SK-N-SH (cell line): ENCODE measurements at places on chromosomes 7 and 10.
A peak's percentile ranks its signal among the peaks of the same experiment; 100 is the strongest.

DNA sequence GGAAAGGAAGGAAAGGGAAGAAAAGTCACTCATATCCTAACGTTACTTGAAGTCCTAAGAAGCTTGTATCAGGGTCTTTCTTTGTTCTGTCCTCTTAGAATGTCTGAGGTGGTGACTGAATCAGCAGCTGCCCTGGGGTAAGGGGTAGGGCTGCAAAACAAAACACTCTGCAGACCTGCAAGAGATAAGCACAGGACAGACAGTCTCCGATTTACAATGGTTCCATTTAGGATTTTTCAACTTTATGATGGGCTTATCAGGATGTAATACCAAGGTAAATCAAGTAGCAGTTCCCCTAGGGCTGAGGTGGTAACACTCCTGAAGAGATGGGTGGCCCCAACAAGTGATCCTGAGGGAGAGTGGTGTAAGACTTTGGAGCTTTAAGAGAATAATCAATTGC is 16.5 kb downstream of the KDM7A start:
- peak; percentile 48 for DNase-seq

- peak; percentile 7 for DNase-seq
These were observed 89.6 kb downstream of the FZD1 start for GRCh38 chr7:91353848-91354247.

GRCh38 chr7:150569245-150569955 is 2.2 kb downstream of the GIMAP4 start:
- DNase-seq = no peak

- DNase-seq = no peak
These were observed 164.9 kb upstream of the RHOBTB1 start for GRCh38 chr10:61108915-61109314.

DNA sequence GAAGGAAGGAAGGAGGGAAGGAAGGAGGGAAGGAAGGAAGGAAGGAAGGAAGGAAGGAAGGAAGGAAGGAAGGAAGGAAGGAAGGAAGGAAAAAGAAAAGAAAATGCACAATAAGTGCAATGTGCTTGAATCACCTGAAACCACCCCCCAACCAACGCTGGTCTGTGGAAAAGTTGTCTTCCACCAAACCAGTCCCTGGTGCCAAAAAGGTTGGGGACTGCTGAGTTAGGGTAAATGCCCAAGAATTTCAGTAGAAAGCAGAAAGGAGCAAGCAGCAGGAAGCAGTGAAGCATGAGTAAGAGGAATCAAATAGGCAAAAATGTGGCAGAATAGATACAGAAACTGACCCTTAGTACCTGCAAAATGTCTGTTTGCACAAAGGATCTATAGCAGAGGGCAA is 137.2 kb downstream of the JCAD start:
- DNase-seq = no peak

DNA sequence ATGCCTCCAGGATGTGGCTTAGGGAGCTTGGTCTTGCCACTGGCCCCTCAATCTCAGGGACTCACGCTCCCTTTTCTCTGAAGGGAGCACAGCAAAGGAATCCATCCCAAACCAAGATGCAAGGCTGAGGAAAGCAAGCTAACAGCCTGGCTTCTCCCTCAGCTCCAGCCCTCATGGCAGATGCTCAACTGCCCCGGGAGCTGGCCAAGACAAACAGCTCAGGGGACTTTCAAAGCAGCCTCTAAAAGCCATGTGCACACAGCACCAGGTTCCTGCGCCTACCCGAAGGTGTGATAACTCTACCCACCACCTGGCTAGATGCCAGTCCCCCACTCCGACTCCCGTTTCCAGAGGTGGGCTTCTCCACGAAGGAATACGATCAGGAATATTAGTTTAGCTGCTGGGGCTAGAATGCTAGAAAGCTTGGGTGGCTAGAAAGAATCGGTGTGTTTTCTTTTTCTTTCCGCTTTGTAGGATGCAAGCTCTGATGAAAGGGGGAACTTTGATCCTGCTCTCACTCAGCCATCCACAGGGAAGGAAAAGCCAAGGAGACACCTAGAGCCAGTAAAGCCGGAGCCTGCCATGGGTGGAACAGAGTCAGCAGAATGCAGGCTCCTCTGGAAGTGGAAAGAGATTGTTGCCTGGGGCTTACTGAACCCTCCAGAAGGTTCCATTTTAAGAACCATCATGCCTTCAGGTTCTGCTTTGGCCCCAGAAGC is 89.0 kb upstream of the FGFR2 start:
- no peak for DNase-seq

DNA sequence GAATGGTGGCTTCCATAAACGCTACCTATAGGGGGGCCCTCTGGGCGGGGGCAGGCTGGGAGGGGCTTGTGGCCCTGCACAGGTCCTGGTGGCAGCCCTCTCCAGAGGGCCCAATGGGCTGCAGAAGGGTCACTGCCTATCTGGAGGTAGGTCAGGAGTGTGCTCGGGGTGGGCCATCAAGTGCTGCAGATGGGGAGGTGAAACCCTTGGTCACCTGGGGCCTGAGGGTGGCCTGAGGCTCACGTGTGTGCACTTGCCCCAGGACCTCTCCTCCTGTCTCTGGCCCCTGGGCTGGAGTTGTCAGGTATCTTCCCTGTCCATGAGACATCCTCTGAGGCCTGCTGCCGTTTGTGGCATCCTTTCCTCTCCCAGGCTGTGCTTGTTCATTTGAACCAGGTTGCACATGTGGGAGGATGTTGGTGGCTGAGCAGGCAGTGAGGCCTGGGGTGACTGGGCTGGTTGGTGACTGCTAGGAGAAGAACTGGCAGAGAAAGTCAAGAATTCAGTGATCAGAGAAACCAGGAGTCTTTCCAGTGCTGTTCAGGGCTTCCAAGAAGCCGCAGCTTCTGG is 21.1 kb upstream of the SH2D4B start:
- no peak for DNase-seq

- DNase-seq = no peak
These were observed 11.9 kb upstream of the TSPAN15 start for GRCh38 chr10:69439350-69439739.

DNA sequence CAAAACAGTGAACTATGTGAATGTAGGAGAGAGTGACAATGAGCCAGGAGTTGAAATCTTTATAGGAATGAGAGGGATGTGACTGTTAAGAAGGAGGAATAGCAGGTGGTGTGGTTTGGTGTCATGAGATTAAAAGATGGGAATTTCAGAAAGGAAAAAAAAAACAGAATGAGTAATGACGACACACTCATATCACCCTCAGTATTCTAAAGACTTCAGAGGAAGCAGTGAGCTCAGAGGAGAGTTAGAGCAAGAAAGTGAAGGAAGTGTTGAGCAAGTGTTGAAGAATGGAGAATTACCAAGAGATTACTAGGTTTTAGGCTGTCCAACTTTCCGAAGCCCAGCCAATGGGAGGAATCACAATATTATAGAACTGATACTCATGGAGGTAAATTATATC is 220.5 kb upstream of the HGF start:
- no peak for DNase-seq

- no peak for DNase-seq
These were observed 45.1 kb downstream of the CYP2C9 start for GRCh38 chr10:94983555-94983954.

GRCh38 chr10:31883397-31883796 is 45.2 kb downstream of the ARHGAP12 start:
- DNase-seq = no peak

- no peak for DNase-seq
These were observed 82.1 kb upstream of the CABCOCO1 start for GRCh38 chr10:61580608-61581007.
